DMS153 (cell line): ENCODE measurements at places on chromosomes 1 and 21.

GRCh38 chr1:160925652-160926244 lies 28.9 kb downstream of the ITLN2 start:
- no peak for DNase-seq

DNA sequence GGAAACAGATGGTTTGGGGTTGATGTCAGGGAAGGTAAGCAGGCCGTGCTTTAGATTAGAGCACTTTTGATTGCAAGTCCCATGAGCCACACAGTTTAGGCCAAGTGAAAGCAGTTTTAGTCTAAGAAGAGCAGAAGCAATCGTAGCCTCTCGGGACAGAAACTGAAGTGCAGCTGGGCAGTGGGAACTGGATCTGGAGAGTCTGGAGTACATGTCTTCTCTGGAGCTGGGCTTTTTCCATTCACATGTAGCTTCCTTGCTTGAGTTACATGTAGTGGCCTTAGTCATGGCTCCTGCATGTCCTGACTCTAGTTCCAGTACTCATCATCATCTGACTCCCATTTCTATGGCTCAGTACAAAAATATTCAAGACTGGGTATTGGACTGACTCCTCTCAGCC lies 16.7 kb downstream of the CAMTA1 start:
- DNase-seq = no peak

- DNase-seq = no peak
These were observed 43.0 kb downstream of the JAK1 start for GRCh38 chr1:64923294-64923718.

- no peak for DNase-seq
These were observed 54.9 kb upstream of the DIPK1A start for GRCh38 chr1:93016171-93016570.

DNA sequence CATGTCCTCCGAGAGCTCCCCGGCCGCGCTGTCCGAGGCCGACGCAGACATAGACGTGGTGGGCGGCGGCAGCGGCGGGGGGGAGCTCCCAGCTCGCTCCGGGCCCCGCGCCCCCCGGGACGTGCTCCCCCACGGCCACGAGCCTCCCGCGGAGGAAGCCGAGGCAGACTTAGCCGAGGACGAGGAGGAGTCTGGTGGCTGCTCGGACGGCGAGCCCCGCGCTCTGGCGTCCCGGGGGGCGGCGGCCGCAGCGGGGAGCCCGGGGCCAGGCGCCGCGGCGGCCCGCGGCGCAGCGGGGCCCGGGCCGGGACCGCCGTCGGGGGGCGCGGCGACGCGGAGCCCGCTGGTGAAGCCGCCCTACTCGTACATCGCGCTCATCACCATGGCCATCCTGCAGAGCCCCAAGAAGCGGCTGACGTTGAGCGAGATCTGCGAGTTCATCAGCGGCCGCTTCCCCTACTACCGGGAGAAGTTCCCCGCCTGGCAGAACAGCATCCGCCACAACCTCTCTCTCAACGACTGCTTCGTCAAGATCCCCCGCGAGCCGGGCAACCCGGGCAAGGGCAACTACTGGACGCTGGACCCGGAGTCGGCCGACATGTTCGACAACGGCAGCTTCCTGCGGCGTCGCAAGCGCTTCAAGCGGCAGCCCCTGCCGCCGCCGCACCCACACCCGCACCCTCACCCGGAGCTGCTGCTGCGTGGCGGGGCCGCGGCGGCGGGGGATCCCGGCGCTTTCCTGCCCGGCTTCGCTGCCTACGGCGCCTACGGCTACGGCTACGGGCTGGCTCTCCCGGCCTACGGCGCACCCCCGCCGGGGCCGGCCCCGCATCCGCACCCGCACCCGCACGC lies 547 bp downstream of the FOXD2 start:
- peak; percentile 14 for DNase-seq

DNA sequence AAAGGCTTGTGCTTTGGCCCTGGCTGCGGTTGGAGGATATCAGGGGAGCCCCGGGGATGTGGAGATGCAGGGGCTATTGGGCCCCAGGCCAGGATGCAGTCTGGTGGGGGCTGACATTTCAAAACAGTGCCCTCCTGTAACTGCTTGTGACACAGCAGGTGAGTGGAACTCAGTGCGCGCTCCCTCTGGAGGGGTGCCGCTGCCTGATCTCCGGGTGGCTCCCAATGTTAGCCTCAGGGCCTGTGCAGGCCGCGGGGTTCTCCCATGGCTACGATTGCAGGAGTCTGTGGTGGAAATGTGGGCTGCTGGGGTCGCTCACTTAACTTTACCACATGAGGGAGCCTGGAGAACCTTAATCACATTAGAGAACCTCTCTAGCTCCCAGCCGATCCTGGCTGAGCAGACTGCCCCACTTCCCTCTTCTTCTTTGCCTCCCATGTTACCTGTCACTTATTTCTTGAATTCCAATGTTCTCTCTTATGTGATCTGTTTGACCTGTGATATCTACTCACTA lies 163.2 kb downstream of the FMN2 start:
- DNase-seq = no peak

- no peak for DNase-seq
These were observed 146.8 kb upstream of the MAGI3 start for GRCh38 chr1:113243529-113243928.

DNA sequence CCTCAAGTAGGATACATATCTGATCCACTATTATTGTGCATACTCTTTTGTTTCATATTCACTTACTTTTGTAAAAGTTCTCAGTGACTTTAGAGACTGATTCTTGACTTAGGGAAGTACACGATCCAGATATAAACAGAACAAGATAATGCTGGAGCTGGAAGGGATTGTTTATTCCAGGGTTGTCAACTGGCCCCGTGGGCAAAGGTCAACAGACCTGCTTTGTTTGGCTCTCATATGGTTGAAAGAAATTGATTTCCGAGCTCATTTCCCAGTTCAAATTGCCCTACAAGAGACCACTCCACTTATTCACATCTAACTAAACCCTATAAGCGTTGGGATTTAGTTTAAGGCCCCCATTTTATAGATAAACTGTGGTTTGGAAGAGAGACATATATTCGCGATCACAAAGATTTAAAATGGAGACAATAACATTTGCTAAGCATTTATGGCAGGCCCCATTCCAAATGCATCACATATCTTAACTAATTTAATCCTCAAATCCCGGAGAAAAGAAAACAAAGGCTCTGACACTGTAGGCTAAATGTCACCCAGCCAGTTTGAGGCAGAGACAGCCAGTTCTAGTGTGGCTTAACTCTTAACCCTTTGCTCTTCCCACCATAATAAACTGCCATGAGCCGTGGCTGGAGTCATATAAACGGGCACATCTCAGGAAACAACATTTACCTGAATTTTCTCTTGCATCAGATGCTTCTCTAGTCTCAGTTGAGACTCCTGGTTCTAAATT lies 20.6 kb downstream of the REG4 start:
- DNase-seq = no peak

DNA sequence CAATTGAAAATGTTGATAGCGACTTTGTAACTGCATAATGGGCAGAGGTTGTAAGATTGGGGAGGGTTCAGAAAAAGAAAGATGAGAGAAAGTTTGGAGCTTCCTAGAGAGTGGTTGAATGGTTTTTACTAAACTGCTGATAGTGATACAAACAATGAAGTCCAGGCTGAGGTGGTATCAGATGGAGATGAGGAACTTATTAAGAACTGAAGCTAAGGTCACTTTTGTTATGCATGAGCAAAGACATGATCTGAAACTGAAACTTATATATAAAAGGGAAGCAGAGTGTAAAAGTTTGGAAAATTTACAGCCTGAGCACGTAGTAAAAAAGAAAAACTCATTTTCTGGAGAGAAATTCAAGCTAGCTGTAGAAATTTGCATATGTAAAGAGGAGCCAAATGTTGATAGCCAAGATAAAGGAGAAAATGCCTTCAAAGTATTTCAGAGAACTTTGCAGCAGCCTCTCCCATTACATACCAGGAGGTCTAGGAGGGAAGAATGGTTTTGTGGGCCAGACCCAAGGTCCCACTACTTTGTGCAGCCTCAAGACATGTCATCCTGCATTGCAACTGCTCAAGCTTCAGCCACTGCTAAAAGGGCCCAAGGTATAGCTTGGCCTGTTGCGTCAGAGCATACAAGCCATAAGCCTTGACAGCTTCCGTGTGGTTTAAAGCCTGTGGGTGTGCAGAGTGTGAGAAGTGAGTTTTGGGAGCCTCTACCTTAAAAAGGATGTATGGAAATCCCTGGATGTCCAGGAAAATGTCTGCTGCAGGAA lies 843.9 kb downstream of the AMY1C start:
- no peak for DNase-seq

GRCh38 chr1:105419030-105419429 lies 1637.4 kb upstream of the PRMT6 start:
- DNase-seq = peak; percentile 10

GRCh38 chr1:24966121-24966723 lies 36.1 kb upstream of the RUNX3 start:
- DNase-seq = no peak

GRCh38 chr1:236027104-236027503 lies 37.8 kb downstream of the NID1 start:
- DNase-seq = no peak

DNA sequence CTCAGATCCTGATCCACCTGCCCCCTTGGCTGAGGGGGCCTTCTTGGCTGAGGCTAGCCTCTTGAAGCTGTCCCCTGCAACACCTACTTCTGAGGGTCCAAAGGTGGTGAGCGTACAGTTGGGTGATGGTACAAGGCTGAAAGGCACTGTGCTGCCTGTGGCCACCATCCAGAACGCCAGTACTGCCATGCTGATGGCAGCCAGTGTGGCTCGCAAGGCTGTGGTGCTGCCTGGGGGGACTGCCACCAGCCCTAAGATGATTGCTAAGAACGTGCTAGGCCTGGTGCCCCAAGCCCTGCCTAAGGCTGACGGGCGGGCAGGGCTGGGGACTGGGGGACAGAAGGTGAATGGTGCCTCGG lies 5.2 kb downstream of the ZNF687 start:
- DNase-seq = no peak

- no peak for DNase-seq
These were observed 16.8 kb downstream of the ZBTB18 start for GRCh38 chr1:244067893-244068292.

DNA sequence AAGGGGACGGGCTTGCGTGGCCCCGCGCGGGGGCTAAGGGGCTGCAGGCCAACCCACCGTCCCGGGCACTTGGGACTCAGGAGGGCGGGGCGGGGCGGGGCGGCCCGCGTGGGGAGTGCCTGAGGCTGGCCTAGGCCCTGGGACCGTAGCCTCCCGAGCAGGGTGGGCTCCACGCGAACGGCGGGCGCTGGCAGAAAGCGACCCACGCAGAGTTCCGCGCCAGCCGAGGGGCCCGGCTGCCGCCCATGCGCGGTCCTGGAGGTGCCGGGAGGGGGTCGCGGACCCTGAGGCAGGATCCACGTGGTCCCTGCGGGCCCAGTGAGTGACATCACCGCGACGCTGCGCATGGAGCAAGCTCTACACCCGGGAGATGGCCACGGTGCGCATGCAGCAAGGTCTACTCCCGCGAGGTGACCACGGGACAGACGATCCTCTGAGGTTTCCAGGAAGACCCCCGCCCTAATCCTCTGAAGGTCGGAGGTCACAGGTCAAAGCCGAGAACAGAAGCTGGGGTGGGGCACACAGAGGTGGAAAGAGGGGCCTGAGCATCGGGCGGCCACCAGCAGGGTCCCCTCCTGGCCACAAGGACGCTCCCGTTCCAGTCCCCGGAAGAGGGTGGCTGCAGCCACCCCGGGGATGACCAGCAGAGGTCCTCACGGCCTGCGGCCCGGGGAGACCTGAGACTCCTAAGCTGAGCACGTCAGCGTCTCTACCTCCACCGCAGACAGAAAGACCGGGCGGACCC lies 13.5 kb upstream of the SLC19A1 start:
- DNase-seq = peak; percentile 35

DNA sequence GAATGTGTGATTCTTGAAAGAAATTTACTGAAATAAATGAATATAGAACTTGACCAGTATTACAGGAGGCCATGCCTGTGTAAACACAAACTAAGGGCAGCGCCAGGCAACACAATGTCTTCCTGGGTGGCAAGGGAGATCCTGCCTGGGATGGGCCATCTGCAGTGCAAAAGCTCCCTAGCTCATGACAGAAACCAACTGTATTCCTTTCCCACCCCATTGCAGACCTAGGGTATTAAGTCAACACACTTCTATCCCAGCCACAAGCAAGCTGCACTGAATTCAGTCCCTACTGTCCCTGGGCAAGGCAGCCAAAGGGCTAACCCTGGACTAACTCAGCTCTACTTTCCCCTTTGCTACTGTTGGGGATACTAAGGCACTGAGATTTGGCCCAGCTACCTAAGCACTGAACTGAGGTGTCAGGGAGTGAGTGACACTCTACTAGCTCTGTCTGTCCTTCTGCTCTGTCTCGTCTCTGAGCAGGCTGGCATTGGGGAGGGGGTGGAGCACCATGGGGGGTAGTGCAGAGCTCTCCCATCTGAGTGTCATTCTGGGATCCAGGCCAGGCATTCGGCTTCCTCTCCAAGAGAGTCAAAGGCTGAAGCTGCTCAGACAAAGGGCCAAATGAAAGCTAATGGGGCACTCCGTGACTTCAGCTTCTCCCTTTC lies 2.5 kb downstream of the INKA2 start:
- no peak for DNase-seq

DNA sequence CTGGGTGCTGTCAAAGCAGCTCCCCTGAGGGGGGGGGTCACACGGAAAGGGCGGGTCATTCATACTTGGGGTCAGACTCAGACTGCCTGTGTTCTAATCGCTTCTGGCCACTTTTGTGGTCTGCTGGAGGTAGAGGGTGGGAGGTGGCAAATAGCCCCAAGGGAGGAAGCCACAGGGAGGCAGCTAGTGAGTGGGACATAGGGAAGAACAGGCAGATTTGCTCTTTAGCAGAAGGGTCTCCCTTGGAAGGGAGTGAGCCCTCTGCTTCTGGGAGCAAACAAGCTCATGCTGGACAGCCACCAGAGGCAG lies 24.5 kb downstream of the ACOT11 start:
- DNase-seq = no peak

GRCh38 chr1:44289530-44289929 lies 65.5 kb downstream of the ERI3 start:
- DNase-seq = peak; percentile 96

- DNase-seq = no peak
These were observed 13.0 kb upstream of the PADI6 start for GRCh38 chr1:17359031-17359430.

- no peak for DNase-seq
These were observed 106.2 kb upstream of the COL6A1 start for GRCh38 chr21:45875416-45875760.

DNA sequence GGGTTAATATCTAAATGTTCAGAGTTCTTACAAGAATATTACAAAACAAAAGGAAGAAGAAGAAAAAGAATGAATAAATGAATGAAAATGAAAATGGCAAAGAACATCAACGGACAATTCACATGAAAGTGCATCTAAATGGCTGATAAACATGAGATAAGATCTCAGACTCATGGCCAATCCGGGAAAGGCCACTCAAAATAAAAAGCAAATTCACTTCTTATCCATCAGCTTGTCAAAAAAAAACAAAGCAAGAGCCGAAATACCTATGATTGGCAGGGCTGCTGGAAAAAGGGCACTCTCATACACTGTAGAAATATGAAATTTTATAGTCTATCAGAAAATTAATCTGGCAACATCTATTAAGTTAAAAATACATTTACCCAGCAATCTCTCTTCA lies 103.6 kb upstream of the EDEM3 start:
- DNase-seq = no peak

- no peak for DNase-seq
These were observed 36.4 kb upstream of the TRABD2B start for GRCh38 chr1:48033495-48034045.
